HTR-8/SVneo (cell line): ENCODE measurements at places on chromosomes 1 and 21.

- peak; percentile 45 for DNase-seq
Measured at GRCh38 chr1:54971317-54971791, 9.1 kb upstream of the TMEM61 start.

DNA sequence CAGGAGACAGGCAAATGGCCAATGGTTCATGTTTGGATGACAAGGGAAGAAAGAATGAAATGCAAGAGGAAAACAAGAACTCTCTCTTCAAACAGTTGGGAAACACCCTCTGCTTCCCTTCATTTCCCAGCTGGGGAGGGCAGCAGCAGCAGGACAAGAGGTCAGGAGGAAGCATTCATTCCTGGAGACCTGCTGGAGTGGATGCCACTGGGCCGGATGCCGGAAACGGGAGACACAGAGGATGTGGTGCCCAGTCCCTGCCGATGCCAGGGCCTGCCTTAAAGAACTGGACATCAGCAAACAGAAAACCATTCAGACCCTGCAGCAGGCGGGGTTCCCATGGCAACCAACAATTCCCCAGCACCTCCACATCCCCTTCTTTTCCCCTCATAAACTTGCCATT, 102.3 kb upstream of the ZNF648 start:
- DNase-seq, result no peak

GRCh38 chr1:56285554-56286402, 293.6 kb downstream of the PLPP3 start:
- DNase-seq, result no peak

GRCh38 chr1:2602311-2602835, 15.8 kb downstream of the PRXL2B start:
- no peak for DNase-seq

DNA sequence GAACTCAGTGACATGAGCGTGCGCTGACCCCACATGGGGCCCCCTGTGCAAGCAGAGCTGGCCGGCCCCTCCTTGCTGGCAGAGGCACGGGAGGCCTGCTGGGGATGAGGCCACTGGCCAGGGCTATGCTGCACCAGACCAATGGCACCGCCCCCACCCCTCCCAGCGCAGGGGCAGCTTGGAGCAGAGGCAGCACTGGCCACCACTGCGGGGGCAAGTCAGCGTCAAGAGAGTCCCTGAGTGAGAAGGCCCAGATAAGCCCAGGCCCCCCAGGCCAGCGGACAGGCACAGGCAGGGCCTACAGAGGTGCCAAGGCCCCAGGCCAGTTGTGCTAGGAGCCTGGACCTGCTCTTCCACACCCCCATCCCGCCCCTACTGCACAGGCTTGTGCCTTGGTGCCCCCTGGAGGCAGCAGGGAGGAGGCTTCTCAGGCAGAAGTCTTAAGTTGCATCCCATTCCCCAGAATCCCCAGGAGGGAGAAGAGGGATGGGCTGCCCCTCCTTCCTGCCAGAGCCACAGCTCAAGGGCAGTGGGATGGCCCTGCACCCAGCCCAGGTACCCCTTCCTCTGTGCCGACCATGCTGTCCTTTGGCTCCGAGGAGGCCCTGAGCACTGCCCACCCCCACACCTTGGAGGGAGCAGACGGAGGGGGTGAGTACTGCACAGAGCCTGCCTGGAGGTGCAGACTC, 35.8 kb downstream of the EPHX1 start:
- DNase-seq, result peak; percentile 74

DNA sequence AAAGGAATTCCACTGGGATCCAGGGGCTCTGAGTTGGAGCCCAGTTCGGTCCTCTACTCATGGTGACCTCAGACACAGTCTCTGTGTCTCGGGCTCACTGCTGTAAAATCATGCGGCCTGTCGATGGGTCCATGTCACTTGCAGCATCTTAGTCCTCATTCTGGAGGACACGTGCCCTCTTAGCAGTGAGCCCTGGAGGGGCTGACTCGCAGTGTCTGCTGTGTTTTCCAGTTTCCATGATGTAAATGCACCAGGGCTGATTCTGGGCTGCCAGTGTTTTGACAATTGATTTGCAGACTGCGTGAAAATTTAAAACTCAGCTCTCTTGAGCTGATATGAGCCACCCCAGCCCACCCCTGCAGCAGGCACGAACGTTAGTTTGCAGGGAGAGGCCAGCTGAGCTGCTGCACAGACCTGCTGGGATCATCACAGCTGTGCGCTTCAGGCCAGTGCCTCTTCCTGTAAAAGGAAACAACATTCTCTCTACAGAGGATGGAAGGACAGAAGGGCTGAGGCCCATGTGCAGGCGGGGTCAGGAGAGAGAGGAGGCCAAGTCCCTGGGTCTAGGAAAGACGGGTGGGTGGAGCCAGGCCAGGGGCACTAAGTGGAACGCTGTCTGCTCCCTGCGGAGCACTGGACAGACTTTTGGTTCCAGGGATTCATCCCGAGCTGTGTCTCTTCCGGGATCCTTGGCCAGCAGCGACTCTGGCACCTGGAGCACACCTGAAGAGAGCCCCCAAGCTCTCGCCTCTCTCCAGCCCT, 42.6 kb downstream of the RSPH1 start:
- no peak for DNase-seq
